H1 (cell line): ENCODE measurements at places on chromosomes 2 and 18.

GRCh38 chr2:112054847-112055729 lies at the start of gene TMEM87B:
TSS of gene TMEM87B (plus strand) at chr2:112055269. CDS start at chr2:112055592, 323 bp downstream.
- DNase-seq: peak; percentile 96

GRCh38 chr2:198296665-198297308 lies 492.4 kb downstream of the PLCL1 start:
- peak; percentile 70 for DNase-seq

- DNase-seq: no peak
Observed at GRCh38 chr2:113227698-113228097, 51.0 kb downstream of the PAX8 start.

- no peak for DNase-seq
Observed at GRCh38 chr2:170885130-170885791, 43.8 kb upstream of the GORASP2 start.

GRCh38 chr2:159176555-159176954 lies 109.9 kb downstream of the WDSUB1 start:
- no peak for DNase-seq

- no peak for DNase-seq
Observed at GRCh38 chr2:68767031-68767961, 32.7 kb downstream of the ARHGAP25 start.

GRCh38 chr18:73688161-73688560 lies 459.5 kb downstream of the FBXO15 start:
- DNase-seq: no peak

DNA sequence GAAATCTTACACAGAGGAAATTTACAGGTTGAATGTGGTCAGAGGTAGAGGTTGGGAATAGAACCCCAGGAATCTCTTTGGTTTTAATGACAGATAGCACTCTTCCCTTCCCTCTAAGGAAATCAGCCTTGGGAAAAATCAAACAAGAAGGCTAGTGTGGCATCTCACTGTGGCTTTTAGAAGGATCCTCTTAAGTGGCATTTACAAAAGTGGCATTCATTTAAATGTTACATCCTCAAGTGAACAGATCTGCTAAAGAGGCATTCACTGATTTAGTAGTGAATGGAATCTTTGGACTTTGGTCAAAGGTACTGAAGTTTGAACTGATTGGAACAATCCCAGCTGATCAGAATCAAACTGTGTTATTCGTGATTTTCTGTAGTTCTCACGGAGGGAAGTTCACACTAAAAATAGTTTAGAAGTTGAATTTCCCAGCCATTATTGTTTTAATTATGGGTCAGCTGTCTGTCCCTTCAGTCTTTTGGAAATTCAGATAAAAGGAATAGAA lies 136.5 kb upstream of the FN1 start:
- DNase-seq: no peak

DNA sequence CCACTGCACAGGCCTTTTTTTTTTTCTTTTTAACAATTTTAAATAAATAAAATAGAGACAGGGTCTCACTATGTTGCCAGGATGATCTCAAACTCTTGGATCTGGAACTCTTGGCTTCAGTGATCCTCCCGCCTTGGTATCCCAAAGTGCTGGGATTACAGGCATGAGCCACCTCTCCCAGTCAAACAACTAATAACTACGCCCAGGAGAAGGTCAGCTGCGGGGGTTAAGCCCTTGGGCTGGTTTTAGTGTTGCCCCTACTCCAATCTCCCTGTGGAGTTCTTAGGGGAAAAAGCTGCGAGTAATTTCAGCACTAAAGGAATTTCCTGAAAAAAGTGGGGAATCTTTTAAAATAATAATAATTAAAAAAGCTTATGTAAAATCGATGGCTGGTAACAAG lies 96.4 kb upstream of the XPO1 start:
- no peak for DNase-seq

DNA sequence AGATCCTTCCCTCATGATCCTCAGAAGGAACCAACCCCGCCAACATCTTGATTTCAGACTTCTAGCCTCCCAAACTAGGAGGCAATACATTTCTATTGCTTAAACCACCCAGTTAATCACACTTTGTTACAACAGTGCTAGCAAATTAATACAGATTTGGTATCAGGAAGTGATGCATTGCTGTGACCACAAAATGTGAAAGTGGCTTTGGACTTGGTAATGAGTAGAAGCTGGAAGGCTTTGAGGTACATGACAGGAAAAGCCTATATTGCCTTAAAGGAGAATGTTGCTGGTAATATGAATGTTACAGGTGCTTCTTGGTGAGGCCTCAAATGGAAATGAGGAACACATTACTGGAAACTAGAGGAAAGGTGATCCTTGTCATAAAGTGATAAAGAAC lies 260.3 kb downstream of the SATB2 start:
- DNase-seq: no peak

GRCh38 chr2:59034837-59035236 lies 793.7 kb upstream of the FANCL start:
- no peak for DNase-seq

DNA sequence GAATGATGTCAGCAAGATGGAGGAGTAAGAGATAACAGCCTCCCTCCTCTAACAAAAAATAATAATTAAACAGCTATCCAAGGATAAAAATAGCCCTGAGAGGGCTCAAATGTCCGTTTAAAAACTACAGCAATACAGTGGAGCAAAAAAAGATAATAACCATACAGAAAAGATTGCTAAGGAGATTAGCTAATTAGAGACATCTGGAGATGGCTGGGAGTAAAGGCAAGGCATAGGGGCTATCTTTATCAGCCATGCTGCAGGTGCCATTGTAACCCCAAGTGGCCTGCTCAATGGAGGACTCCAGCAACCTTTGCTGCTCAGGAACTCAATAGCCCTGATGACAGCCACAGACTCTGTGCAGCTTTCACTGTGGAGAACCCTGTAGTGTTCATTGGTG lies 42.7 kb downstream of the MDH1 start:
- no peak for DNase-seq

DNA sequence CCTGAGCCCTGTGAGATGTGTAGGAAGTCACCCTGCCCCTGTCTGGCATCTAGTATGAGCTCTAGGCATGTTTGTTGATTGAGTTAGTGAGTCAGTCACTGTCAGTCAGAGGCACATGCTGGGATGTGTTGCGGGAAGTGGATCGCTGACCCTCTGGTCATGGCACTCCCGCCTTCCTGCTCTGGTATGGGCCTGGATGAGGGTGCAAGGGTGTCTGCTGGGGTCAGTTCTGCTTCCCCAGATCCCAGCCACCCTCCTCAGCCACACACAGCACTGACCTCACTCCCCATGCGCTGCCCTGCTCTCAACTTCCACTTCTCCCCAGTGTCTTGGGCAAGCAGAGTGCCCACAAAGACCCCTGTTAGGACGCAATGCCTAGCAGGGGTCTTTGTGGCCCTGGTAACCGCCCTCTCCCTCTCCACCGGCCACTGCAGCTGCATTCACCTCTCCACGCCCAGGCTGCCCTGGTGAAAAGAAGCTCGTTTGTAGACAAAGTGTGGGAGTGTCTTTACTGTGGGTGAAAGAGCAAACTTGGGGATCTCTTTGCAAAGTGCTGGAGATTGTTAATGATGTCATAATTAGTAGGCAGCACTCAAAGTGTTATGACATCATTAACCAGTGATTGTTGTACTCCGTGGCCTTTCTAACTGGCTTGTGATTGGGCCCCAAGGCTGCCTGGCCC lies 252.1 kb downstream of the LDLRAD4 start:
- no peak for DNase-seq

DNA sequence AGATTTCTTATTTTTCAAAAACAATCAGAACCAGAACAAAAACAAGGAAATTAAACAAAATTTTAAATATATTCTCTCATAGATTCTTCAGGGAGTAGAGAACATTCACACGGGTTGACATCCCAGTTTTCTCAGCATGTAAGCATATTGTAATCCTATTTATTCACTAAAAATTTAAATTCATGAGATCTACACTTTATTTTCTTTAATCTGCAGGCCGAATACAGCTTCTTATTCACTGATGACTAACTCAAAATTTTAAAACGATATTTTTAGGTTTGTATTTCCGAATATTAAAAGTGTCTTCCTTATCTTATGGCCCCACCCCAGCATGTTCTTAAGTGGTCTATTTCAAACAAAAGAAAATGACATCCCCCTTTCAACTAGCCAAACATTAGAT lies 262.4 kb downstream of the MEIS1 start:
- DNase-seq: no peak
